Activated CD4-positive, CD25-positive, alpha-beta regulatory T cell (primary cell): ENCODE measurements at places on chromosomes 5 and 9.

- no peak for DNase-seq
These were observed 69.1 kb downstream of the TRPM3 start for GRCh38 chr9:71052287-71052686.

- no peak for DNase-seq
These were observed 91.2 kb downstream of the PHF2 start for GRCh38 chr9:93667627-93668026.

DNA sequence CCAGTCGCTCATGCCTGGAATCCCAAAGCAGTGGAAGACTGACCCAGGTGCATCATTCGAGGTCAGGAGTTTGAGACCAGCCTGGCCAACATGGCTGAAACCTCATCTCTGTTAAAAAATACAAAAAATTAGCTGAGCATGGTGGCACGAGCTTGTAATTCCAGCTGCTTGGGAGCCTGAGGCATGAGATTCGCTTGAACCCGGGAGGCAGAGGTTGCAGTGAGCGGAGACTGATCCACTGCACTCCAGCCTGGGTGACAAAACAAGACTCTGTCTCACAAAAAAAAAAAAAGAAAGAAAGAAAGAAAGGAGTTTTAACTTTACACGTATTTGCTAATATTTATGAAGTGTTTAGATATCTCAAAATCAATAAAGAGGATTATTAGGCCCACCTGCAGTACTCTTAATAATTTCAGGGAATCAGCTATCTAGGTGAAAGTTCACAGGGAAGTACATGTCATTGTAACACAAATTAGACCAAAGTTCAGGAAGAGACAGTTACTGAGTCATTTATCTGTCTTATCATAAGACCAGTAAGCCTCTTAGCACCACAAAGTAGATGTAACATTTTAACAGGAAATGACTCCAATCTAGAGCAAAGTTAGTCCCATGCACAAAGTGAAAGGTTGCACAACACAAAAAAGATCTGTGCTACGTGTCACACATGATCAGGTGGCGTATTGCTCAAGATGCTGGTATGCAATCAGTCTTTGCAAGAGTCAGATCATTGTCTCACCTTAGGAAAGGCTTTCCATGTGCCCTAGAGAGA lies 34.1 kb upstream of the PLIN2 start:
- no peak for DNase-seq

DNA sequence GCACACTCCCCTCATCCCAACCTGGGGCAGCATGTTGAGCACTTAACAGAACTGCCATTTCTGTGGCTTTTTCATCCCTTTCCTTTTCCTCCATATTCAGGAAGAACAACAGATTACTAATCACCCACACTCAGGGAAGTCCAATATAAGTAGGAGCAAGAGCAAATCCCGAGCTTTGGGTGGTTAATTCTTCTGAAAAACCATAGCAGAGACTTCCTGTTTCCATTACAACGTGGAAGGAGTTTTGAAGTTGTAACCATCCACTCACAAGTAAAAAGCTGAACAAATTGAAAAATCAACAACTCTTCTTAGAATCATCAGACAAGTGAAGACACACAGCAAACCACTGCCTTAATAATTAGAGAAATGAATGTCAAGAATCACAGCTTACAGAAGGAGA lies 8.2 kb downstream of the CTSL start:
- DNase-seq: no peak

- no peak for DNase-seq
These were observed 69.3 kb downstream of the COL15A1 start for GRCh38 chr9:99012957-99013512.

DNA sequence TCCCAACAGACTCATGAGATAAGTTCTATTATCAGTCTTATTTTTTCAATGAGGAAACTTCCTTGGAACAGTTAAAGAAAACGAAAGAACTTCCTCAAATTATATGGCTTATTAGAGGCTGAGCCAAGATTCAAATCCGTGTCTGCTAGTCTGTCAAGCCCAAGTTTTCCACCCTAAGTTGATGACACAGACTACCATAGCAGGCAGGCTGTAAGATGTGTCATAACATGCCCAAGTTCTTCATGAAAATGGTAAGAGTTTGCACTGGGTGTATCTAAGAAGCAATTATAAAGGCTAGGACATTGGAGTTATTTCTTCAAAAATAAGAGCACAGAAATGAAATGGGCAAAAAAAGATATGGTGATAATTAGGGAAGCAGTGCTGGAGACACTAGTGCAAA lies 634.5 kb downstream of the BRINP1 start:
- no peak for DNase-seq

DNA sequence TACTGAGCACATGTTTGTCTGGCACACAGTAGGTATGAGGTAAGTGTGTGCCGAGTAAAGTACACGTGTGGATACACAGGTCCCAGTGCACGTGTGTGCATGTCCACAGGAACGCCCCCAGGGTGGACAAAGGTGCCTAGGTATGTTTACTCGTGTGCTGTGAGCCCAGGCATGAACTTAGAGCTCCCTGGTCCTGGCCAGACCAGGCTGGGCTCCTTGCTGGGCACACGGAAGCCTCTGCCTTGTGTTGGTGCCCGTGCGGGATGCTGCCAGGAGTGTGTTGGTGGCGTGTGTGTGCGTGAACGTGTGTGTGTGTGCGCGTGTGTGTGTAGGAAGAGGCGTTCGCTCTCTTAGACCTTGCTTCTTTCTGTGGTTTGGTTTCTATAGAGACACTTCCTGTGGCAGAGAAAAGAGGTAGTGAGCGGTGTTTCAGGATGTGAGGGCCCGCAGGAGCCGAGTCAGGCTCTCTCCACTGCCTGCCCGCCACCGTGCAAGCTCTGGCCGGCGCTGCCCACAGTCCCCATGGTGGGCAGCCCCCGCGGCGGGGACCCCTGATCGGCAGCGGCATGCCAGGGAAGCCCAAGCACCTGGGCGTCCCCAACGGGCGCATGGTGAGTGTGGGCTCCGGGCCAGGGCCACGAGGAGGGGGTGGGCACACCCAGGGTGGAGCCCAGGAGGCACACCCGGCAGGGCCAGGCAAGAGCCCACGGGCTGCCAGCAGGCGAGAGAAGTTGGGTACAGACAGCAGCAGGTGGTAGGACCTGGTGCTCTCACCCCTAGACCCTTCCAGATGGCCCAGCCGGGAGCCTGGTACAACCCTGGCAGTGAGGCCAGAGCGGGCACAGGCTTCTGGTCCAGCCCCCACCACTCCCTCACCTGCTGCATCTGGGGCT lies at the start of gene RGS14:
TSS of gene RGS14 (plus strand) at position 466 of the 893 bp plus-strand sequence. CDS start at position 567, 101 bp downstream.
- peak; percentile 39 for DNase-seq

- no peak for DNase-seq
These were observed 417.3 kb downstream of the RAB3C start for GRCh38 chr5:59000211-59000610.

GRCh38 chr9:109971226-109971625 lies 191.2 kb downstream of the PALM2AKAP2 start:
- no peak for DNase-seq

DNA sequence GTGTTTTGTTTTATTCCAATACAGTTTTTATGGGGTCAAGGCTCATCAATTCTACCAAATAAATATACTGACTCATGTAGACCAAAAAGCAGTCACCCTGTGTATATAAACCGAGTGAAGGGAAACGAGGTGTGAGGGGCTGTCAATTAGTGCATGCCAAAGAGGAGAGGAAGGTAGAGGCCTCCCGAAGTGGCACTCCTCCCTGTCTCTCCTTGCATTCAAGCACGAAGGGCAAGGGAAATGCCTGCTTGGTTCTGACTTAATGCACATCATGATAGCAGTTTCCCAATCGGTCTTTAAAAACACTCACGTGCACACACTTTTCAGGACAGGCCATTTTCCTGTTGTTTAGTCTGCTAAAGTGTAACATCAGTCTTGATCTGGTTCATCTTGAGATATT lies 125.6 kb upstream of the SLCO6A1 start:
- no peak for DNase-seq
